ENCODE measurements at places on chromosomes 7 and 10. TPM values are rescaled to one million over a fixed set of nuclear protein-coding genes. Genes with fewer than 3 reads are reported as not detected.

DNA sequence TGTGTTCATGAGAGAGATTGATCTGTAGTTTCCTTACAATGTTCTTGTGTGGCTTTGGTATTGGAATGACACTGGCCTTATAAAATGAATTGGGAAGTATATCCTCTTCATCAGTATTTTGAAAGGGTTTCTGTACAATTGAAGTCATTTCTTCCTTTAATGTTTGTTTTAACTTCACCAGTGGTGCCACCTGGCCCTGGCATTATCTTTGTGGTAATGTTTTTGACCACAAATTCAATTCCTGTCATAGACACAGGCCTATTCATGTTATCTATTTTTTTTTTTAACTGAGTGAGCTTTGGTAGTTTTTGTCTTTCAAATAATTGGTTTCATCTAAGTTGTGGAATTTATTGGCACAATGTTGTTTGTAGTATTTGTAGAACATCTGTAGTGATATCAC is 127.7 kb downstream of the CDK14 start:
- H3K27ac ChIP-seq = no peak overlapping the region
- H3K4me3 ChIP-seq = no peak overlapping the region
- H3K27me3 ChIP-seq = no peaks in the 10 kb centered on the region
- peaks cover 6% of the 10 kb centered on the region for H3K4me1 ChIP-seq
- DNase-seq = no peak

- no peak for DNase-seq
- no peaks in the 10 kb centered on the region for H3K4me1 ChIP-seq
- no peaks in the 10 kb centered on the region for H3K36me3 ChIP-seq
- H3K4me3 ChIP-seq = no peak overlapping the region
Observed at GRCh38 chr10:101724446-101724845, 29.5 kb upstream of the FBXW4 start.

SPAM1 gene
- total RNA-seq = not detected

ABCC2 gene
- total RNA-seq = 1.1 TPM

DNA sequence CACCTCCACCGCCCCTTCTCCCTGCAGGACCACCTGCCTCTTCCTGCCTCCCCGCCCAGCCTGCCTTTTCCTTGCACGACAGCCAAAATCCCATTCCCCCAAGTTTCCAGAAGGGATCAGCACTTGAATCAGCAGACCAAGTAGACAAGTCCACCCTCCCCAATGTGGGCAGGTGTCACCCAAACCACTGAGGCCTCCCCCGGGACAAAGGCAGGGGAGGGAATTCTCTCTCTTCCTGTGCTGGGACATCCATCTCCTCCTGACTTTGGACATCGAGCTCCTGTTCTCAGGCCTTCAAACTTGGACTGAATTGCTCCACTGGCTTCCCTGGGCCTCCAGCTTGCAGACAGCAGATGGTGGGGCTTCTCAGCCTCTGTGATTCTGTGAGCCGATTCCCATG is 21.6 kb upstream of the PSMG3 start:
- H3K36me3 ChIP-seq = no peaks in the 10 kb centered on the region
- DNase-seq = no peak
- no peak overlapping the region for H3K27ac ChIP-seq
- no peak overlapping the region for H3K4me3 ChIP-seq

GRCh38 chr10:22010973-22011408 is 7.5 kb upstream of the DNAJC1 start:
- no peak overlapping the region for H3K4me3 ChIP-seq
- H3K36me3 ChIP-seq = no peaks in the 10 kb centered on the region
- peaks cover 3% of the 10 kb centered on the region for H3K4me1 ChIP-seq
- DNase-seq = no peak
- no peaks in the 10 kb centered on the region for H3K27me3 ChIP-seq

DNA sequence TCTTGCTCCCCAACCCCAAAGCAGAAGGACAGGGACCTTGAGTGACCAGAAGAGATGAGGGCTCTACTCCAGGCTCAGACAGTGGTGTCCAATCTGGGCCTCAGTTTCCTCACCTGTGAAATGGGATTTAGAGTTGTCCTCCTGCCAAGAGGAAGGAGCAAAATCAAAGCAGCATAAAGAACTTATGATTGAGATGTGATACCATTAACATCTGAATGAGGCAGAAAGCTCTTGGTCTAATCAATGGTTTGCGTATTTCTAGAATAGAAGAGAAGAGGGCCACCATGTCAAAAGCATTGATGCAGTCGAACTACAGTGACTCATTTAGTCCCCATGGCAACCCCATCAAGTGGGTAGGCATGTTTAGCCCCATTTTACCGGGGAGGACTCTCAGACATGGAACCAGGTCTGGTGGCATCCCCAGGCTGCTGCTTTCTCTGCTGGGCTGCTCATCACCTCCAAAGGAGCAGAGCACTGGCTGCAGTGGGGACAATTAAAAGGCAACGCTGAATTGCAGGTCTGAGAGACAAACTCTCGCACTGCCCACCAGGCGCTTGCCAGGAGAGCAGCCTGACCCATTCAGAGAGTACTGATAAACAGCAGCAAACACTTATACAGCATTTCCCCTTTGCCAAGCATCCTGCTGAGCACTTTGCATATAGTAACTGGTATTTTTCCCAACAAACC is 175.9 kb downstream of the NEURL1 start:
- no peak for DNase-seq
- H3K27me3 ChIP-seq = no peaks in the 10 kb centered on the region
- no peaks in the 10 kb centered on the region for H3K36me3 ChIP-seq
- H3K4me3 ChIP-seq = no peak overlapping the region

GRM3 gene
- total RNA-seq = not detected

DNA sequence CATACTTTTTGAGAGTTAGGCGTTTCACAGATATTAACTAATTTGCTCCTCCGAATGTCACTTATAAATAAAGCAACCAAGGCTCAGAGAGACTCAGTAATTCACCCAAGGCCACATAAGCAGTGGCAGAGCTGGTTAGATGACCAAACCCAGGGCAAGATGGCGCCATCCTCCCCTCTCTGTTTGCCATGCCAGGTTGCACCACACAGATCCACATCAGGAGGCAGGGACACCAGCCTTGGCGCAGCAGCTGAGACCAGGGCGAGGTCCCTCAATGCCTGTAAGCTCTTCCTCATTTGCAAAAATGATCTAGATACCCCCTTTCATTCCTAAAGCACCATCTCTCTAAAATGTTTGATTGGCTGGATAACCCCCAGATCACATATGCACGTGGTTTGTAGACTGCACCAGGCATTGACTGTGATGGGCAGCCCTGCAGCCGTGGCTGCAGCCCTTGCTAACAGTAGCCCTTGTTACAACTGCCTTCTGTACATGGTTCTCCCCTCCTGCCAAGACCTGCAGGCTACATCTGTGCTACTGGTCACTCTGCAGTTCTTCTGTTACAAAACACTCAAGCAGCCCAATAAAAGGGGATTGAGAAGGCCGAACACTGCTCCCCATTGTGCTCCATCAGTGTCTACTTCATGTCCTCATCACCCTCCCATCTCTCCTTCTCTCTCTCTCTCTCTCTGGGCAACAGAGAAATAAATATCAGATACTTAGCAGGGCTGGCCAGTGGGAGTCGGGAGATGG is 298.6 kb downstream of the PRPF18 start:
- H3K4me3 ChIP-seq = no peak overlapping the region
- H3K27me3 ChIP-seq = peaks cover 10% of the 10 kb centered on the region
- H3K36me3 ChIP-seq = no peaks in the 10 kb centered on the region
- peaks cover 6% of the 10 kb centered on the region for H3K4me1 ChIP-seq

MYO3A gene
- 0.06 TPM for total RNA-seq

ADD3 gene
- 57.4 TPM for total RNA-seq

DNA sequence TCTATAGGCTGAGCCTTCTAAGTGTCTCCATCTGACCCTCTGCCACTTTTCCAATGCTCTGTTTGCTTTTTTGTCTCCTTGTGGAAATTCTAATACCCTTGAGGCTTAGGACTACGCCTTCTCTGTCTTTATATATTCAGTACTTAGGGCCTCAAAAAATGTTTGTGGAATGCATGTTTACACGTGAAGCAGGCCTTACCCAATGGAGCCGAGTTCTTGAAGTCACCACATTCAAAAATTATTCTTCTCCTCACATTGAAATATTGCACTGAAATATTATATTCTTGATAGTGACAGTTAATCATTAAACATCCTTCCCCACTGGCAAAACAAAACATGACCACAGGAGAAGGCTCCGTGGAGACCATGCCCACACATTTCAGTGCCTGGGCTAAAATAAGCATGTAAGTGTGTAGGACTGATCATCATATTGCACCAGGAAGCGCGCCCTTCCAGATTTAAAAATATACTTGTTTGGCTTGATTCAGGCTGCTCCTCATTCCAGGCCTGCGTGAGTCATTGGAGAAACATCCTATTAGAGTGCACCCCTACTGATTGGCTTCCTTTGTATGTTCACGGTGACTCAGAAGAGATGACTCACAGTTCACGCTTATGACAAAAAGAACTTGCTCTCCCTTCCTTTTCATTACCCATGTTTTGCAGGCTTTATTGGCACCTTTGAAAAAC is 307.4 kb upstream of the AOAH start:
- H3K36me3 ChIP-seq = no peaks in the 10 kb centered on the region
- H3K4me1 ChIP-seq = peaks cover 18% of the 10 kb centered on the region
- peak; percentile 64 for DNase-seq
- H3K27ac ChIP-seq = peak overlapping the region; percentile 55
- no peak overlapping the region for H3K4me3 ChIP-seq

DNA sequence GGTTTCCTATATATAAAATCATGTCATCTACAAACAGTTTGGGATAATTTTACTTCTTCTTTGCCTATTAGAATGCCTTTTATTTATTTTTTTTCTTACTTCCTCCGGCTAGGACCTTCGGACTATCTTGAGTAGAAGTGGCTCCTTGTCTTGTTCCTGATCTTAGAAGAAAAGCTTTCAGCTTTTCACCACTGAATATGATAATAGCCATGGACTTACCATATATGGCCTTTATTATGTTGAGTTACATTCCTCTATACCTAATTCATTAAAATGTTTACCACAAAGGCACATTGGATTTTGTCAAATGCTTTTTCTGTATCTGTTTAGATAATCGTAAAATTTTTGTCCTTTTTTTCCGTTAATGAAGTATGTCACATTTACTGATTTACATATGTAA is 395.7 kb downstream of the NXPH1 start:
- no peaks in the 10 kb centered on the region for H3K4me1 ChIP-seq
- H3K36me3 ChIP-seq = no peaks in the 10 kb centered on the region
- no peak for DNase-seq
- no peak overlapping the region for H3K27ac ChIP-seq
- no peak overlapping the region for H3K4me3 ChIP-seq
- no peaks in the 10 kb centered on the region for H3K27me3 ChIP-seq

PSMA2 gene
- 55.1 TPM for total RNA-seq

GRCh38 chr10:51224671-51225161 is 150.4 kb downstream of the PRKG1 start:
- no peaks in the 10 kb centered on the region for H3K4me1 ChIP-seq
- H3K36me3 ChIP-seq = no peaks in the 10 kb centered on the region
- no peak overlapping the region for H3K4me3 ChIP-seq
- no peaks in the 10 kb centered on the region for H3K27me3 ChIP-seq
- no peak for DNase-seq

SMO gene
- 4.0 TPM for total RNA-seq

DNA sequence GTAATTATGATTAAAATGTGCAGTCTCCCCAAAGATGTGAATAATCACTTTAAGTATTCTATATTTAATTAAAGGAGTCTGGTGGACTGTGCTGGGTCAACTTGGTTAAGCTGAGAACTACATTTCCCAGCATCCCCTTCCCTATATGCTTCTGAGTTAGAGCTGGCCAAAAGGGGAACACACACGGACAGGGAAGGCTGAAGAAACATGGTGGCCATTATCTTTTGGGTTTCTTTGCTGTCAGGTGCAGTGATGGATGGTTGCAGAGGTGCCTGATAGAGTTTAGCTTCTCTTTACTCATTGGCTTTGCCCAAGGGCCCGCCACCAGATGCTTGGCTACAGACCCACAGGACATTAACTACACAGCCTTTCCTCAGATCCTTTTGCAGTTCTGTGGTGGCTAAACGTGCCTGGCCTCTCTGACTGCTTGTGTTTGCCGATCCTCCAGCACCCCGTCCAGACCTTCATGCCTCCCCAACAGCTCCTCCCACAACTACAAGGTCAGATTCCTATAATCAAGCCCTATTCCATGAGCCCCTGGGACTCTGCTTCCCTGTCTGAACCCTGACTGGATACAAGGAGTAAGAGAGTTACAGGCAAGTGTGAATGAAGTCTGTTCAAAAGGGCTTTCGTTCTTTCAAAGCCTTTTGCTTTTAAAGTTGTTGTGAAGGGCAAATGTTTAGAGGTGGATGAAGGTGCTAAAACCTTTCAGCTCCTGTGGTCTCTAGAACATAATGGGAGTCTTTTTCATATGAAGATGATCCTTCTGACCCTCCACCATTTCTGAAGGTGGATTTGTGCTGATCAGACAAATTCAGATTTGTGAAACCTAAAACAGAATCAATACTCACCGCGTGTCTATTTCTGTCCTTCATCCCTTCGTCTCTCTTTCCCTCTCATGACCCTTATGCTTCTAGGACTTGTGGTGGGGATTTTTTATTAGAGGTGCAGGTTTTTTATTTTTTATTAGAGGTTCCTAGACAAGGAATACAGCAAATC is 21.5 kb downstream of the BUB3 start:
- H3K27ac ChIP-seq = no peak overlapping the region
- H3K4me1 ChIP-seq = no peaks in the 10 kb centered on the region
- H3K4me3 ChIP-seq = no peak overlapping the region
- no peaks in the 10 kb centered on the region for H3K27me3 ChIP-seq

DNA sequence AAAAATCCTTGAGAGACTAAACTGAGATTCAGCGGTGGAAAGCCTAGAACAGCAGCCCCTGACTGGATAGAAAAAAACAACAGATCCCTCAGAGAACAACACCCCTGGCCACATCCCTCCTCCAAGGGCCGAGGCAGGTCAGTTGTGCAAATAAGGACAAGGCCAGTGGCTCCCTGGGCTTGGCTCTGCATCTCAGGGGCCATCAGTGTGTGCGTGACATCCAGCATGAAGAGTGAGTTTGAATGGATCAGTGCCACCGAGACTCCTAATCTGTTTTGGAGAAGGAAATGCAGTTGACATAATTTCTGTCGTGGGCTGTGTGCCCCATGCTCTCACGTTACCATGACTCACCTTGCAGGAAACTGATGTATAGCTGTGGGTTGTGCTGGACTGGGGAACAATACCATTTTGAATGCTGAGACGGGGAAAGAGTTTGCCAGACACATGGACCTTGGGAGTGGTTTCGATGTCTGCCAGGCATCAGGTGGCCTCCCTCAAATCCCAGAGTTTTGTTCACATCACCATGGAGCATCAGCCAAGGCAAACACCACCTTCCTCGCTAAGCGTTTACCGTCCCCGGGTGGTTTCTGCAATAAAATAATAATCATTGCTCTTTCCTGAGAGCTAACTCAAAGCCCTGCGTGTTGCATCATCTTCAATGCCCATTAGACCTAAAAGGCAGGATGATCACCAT is 153.2 kb upstream of the FZD8 start:
- H3K4me1 ChIP-seq = no peaks in the 10 kb centered on the region
- H3K27ac ChIP-seq = no peak overlapping the region
- DNase-seq = no peak

ZNF212 gene
- 10.2 TPM for total RNA-seq

CDHR1 gene
- 0.35 TPM for total RNA-seq

DNAAF5 gene
- total RNA-seq = 15.8 TPM

DNA sequence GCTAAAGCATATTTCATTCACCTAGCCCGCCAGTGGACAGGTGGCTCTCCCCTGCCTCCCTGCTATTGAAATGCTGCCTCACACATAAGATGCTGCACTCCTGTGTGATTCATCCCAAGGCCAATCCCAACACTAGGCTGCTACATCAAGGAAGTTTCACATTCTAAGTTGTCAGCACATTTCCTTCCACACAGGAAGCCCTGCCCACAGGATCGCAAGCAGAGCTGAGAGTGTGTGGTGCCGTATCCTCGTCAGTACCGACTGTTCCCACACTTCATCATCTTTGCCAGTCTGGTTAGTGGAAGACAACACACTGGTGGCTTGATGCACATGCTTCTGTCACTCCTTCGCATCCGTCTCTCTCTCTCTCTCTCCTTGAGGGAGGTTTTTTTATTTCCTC is 194.3 kb upstream of the PPP2R2D start:
- no peaks in the 10 kb centered on the region for H3K36me3 ChIP-seq
- H3K27ac ChIP-seq = no peak overlapping the region
- H3K4me1 ChIP-seq = no peaks in the 10 kb centered on the region

Data from upper lobe of right lung (tissue), 1 donor.